ENCODE measurements at places on chromosomes 7 and 10. TPM values are rescaled to one million over a fixed set of nuclear protein-coding genes. Genes with fewer than 3 reads are reported as not detected.

DNA sequence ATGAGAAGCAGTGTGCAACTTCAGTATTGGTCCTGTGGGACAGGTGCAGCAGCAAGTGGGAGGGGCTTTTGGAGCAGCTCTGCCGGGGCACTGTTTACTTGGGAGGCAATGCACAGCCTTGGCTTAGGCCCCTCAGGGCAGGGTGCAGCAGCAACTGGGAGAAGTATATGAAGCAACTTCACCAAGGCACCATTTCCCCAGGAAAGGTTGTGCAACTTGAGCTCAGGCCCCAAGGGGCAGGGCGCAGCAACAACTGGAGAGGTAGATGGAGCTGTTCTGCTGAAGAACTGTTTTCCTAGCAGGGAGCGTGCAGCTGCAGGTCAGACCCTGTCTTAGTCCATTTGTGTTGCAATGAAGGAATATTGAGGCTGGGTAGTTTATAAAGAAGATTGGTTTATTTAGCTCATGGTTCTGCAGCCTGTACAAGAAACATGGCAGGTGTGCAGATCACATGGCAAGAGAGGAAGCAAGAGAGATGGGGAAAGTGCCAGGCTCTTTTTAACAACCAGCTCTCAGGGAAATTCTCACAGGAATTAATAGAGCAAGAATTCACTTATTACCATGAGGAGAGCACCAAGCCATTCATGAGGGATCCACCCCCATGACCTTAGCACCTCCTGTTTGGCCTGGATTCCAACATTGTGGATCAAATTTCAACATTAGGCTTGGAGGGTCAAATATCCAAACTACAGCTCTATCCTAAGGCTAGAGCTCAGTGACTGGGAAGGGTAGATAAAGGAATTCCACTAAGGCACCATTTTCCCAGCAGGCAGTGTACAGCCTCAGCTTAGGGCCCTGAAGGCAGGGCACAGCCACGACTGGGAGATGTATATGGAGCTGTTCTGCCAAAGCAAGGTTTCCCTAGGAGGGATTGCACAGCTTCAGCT lies 10.9 kb downstream of the GPR141 start:
- no peak for ATAC-seq

The EIF5AL1 gene
- total RNA-seq = 0.16 TPM

DNA sequence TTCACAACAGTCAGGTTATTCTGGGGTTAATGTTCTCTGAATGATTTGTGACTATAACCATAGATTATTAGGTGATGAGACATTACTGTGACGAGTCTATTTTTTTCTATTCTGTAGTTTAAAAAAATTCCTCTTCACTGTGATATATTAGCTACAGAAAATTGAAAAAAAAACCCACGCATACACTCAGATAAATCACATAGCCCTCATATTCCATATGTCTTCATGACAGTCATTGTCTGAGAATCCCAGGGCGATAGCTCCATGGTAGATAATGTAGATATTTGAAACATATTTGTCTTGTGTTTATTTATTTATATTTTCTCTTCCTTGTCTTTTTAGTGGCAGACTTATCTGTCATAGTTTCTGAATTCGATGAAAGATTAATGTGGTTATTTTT lies 110.0 kb downstream of the CAMK1D start:
- no peak for ATAC-seq

DNA sequence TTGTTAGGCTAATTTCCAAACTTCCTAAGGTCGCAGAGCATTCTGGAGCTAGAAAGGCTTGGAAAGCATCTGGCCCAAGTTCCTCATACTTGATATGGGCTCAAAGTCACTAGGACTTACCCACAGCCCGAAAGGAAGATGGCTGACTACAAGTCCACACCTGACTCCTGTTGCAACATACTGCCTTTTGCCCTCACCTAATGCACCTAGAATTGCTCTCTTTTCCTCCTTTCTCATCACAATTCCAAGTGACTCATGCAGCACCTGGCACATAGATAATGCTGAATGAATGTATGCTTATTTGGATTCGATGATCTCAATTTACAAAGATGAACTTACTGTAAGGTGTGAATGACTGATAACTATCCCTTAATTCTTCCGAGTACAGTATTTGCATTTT lies 131.5 kb downstream of the SORBS1 start:
- no peak for ATAC-seq

The MAT1A gene
- total RNA-seq = not detected

DNA sequence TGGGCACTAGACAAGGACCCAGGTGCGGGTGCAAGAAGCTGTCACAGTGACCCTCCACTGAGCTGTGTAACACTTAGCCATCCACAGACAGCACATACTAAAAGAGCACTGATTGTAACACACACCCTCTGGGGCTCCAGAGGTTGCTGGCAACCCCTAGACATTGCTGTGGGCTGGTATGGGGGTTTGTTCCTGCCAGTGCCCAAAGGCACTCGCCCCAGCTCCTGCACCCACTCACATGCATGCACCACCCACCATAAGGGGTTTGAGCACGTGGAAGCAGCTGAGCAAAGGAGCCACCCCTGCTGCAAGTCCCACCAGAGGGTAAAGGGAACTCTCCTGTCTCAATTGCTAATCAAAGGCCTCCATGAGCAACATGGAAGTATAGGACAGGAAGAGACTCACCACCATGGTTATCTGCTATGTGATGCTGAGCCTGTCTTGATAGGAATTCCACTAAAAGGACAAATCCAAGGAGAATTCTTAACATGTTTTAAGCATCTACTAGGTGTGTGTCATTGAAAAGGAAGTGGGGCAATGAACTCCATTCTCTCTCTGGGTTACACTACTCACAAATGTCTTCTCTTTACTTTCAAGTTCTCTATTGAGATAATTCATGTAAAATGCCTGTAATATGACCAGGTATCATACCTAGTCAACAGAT lies 103.1 kb downstream of the GFRA1 start:
- ATAC-seq = no peak

DNA sequence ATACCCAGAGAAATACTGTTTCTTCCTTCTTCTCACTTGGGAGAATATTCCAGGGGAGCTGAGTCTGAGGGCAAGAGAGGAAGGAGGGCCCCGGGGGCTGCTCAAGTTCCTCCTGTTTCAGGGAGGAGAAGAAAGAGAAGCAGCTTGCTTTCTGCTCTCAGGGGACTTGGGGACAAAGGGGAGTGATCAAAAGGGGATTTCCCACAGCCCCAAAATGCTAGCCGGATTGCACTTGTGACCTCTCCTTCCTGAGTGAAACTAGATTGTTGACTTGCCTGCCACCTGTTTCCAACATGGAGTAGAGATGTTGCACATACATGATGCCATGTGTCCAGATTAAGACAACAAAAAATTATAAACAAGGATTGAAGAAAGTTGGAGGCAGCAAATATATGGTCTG lies 28.7 kb upstream of the PDCD4 start:
- ATAC-seq = no peak

GRCh38 chr7:4771737-4772136 lies 3.7 kb upstream of the AP5Z1 start:
- ATAC-seq = no peak

- no peak for ATAC-seq
Measured at GRCh38 chr7:50197549-50197948, 104.5 kb upstream of the ZPBP start.

GRCh38 chr7:91330191-91330808 lies 66.1 kb downstream of the FZD1 start:
- peak; percentile 16 for ATAC-seq
